ENCODE measurements at places on chromosomes 13 and 19.

DNA sequence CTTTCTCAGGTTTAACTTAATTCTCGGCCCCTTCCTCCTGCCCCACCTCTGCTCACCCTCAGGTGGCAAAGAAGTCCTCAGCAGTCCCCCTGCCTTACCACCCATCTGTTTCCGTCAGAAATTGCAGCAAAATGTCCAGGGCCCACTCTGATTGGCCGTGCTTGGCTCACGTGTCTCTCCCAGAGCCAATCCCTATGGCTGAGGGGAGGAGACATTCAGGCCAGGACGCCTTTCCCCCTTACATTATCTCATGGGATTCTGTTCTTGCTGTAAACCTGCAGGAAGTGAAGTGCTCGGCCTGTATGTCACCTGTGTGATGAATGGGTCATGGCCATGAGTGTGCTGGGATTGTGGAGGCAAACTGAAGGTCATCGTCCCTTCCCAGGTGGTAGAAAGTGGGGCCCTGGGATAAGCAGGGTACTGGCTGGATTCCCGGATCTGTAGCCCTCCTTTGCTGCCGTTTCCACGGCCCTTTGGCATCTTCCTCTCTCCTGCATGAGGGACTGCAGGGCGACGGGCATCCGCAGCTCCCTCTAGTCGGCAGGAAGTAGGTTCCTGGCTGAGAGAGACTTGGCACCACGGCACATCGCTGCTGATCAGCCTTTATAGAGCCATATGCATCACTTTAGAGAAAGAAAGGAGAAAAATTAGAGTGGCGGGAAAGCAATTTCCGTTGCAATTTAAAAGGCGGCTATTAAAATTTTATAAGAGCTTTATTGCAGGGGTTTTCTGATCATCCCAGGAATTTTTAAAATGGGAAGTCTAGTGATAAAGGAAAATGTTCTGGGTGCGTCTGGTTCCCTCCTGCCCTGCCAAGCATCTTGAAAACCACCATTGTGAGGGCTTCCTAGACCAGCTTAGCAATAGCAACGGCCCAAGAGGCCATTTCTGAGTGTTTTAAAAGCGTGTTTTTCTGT is 118.2 kb downstream of the SIPA1L3 start:
- no peak for DNase-seq

- DNase-seq = no peak
Measured at GRCh38 chr13:58729361-58729760, 1097.8 kb downstream of the PCDH17 start.

GRCh38 chr13:79662882-79663281 is 181.9 kb downstream of the NDFIP2 start:
- DNase-seq = no peak

DNA sequence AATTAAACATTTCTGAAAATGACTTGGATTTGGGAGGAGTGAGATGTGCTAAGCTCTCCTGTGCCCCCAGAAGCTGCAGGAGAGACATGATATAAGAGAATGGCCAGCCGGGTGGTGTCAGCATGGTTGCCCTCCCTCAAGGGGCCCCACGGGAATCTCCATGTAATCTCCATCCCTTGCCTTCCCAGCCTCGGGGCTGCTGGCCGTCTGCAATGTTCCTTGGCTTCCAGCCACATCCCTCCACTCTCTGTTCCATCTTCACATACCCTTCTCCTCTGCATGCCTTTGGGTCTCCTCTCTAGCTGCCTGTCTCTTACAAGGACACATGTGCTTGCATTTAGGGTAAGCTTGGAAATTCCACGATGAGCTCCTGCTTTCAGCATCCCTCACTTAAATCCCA is 172.0 kb downstream of the TSHZ3 start:
- DNase-seq = no peak

GRCh38 chr19:43754253-43754502 is 584 bp downstream of the SMG9 start:
- no peak for DNase-seq

- no peak for DNase-seq
Measured at GRCh38 chr13:50208826-50209335, 193.6 kb downstream of the KCNRG start.

- no peak for DNase-seq
Measured at GRCh38 chr19:16463991-16464575, 7.7 kb downstream of the EPS15L1 start.

DNA sequence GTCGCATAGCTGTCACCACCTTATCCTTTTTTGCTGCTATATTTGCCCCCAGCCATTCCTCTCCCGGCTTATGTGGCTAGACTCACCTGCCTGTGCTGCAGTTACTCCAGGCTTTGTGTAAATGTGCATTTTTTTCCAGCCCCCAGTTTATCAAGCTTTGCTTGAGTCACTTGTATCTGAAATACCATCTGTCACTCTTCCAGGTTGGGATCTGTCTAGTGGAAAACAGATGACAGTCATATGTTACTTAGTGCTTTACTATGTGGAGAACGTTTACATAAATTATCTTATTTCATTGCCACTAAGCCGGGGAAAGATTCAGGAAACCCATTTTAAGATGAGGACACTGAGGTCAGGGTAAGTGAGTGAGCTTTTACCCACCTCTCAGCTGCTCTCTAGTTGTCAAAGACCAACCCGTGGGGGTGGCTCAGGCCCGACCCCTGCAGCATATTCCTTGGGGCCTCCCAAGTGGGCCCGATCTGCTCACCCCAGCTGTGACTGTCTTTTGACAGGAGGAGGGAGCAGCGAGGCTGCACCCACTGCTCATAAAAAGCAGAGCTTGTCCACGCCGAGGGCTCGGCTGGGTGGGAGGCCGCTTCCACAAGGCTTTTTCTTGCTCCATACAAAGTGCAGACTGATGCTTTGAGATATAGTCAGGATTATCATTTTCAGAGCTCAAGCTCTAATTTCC is 7.2 kb downstream of the GJB2 start:
- no peak for DNase-seq

- DNase-seq = no peak
Measured at GRCh38 chr13:27455331-27455855, 5.0 kb upstream of the MTIF3 start.

DNA sequence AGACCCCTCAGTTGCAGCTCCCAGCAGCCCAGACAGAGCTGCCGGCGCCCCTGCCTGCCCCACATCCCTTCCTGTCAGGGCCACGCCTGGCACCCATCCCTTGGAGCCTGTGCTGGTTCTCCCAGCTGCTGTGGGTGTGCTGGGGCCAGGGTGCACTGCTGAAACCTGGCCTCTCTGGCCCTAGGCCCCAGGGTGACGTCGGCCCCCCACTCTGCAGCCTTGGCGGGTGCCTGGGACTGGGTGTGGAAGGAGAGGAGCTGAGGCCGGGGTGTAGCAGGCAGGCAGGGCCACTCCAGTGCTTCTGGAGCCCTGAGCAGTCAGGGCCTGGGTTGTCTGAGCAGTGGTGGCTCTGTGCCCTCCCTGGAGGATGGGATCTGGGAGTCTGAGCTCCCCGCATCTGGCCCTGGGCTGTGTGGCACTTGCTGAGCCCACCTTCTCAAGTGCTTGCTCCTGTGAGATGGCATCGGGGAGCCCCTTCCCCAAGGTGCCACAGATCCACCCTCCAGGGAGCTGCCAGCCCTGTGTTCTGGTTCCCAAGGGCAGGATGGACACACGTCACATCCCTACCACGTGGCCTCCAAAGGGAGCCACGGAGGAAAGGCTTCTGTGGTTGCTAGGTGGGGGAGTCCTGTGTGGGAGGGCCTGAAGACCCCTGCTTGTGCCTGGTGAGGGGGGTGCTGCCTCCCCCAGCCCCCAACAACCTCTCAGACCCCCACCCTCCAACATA is 5.2 kb downstream of the PLEKHJ1 start:
- DNase-seq = no peak

DNA sequence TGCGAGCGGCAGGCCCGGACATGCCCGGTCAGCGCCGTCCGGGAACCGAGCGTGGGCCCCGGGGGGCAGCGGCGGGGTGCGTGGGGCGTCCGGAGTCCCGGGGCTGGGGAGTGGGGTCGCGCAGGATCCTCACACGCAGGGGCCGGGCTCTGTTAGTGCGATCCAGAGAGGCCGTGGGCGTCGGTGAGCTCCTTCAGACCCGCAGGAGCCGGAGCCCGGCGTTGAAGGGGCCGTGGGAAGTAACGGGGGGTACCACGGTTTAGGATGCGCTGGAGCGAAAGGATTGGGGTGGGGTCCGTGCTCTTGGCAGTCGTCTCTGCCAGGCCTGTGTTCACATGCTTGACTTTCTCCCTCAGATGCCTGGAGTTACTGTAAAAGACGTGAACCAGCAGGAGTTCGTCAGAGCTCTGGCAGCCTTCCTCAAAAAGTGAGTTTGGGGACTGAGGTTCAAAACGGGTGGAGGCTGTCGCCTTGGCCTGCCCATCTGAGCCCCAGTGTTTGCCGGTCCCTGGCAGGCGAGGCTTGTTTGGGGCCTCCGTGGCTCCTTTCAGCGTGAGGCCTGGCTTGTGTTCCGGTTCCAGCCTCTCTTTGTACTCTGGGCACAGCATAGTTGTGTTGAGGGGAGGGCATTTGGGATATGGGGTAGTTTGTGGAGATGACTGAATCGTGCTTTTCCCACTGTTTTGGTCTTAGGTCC is 512 bp downstream of the RPS19 start:
- no peak for DNase-seq

DNA sequence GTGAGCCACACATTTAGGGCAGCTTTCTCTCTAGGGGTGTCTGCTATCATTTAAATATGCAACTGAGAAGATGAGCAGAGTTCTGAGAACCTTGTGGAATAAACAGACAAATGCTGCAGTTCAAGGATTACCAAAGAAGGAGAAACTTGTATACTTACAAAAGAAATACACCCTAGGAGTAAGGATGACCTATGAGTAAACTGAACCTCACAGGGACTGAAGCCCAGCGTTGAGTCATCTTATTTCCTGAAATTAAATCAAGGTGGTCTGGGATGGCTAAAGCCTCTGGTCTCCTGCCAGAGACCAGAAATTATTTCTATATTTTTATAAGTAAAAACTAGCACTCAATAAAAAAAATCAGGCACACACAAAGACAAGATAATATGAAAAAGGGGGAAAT is 40.1 kb downstream of the FAM216B start:
- DNase-seq = no peak

- DNase-seq = no peak
Measured at GRCh38 chr13:51801631-51802099, 2.3 kb downstream of the DHRS12 start.

DNA sequence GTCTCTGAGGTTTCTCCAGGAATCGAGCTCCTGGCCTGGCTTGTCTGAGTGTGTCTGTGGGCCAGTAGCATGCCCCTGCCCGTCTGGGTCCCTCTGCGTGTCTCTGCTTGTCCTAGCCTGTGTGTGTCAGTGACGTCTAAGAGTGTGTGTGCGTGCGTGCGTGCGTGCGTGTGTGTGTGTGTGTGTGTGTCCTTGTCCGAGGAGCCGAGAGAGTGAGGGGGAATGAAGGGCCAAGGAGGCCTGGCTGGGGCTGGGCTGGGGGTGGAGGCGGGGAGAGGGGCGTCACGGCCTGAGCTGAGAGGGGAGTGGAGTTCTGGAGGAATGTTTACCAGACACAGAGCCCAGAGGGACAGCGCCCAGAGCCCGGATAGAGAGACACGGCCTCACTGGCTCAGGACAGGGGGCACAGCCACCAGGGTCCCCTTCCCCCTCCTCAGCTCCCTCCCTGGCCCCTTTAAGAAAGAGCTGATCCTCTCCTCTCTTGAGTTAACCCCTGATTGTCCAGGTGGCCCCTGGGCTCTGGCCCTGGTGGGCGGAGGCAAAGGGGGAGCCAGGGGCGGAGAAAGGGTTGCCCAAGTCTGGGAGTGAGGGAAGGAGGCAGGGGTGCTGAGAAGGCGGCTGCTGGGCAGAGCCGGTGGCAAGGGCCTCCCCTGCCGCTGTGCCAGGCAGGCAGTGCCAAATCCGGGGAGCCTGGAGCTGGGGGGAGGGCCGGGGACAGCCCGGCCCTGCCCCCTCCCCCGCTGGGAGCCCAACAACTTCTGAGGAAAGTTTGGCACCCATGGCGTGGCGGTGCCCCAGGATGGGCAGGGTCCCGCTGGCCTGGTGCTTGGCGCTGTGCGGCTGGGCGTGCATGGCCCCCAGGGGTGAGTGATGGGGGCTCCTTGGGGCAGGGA is at the start of gene AXL:
Gene AXL (plus strand): TSS at position 609 of the 893 bp plus-strand sequence. CDS start 170 bp downstream, at position 779.
- DNase-seq = no peak

GRCh38 chr19:3396881-3397265 is 30.5 kb downstream of the NFIC start:
- no peak for DNase-seq

DNA sequence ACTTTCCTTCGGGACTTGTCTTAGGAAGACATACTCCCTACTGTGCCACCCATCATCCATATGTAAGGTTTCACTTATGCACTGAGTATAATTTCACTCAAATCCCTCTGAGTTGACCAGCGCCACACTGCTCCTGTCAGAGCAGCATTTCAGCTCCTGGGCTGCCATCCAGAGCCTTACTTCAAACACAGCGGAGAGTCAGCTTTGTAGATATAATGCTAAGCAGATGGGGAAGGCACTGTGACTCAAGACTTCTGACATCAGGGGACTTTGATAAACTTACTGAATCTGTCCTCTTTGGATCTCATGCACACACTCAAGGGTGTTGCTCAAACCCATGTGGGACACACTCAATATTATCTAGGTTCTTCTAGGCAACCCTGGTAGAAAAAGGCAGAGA is 34.9 kb downstream of the DOCK9 start:
- DNase-seq = no peak

DNA sequence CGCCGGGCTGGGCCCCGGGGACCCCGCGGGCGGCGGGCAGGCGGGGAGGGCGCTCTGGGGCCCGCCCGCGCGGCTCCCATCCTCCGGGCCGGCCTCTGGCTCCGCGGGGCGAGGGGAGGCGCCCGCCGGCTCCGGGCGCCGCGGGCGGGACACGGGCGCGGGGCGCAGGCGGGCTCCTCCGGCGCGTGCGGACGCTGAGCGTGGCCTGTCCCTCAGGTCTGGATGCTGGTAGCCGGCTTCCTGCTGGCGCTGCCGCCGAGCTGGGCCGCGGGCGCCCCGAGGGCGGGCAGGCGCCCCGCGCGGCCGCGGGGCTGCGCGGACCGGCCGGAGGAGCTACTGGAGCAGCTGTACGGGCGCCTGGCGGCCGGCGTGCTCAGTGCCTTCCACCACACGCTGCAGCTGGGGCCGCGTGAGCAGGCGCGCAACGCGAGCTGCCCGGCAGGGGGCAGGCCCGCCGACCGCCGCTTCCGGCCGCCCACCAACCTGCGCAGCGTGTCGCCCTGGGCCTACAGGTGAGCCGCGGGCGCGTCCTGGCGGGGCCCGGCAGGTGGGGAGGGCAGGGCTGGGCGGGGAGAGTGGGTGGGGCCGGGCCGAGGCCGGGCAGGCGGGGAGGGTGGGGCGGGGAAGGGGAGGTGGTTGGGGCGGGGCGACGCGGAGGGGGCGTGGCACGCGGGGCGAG is 420 bp downstream of the IL17D start:
- peak; percentile 61 for DNase-seq

- DNase-seq = no peak
Measured at GRCh38 chr13:75682326-75682725, 46.2 kb downstream of the LMO7 start.

GRCh38 chr13:65613004-65613403 is 1617.1 kb downstream of the PCDH9 start:
- DNase-seq = no peak

DNA sequence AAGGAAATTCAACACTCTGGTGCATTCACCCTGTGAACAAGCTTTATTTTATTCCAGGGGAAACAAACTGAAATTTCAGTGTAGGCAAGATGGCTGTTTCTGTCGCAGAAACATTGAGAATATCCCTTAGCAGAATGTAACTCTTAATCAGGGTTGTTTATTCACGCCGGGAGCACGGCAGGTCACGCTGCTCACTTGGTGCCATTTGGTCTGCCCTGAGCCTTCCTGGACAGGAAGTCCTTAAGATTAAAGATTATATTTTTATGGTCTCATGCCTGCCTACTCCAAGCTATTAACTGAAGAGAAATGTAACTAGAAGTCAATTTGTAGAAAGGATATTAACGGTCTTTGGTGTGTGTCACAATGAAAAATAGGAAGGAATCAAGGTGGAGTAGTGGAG is 185.3 kb upstream of the ARGLU1 start:
- DNase-seq = no peak

- no peak for DNase-seq
Measured at GRCh38 chr19:2812414-2813234, 7.0 kb upstream of the ZNF554 start.
